ENCODE measurements at places on chromosomes 2 and 18.

DNA sequence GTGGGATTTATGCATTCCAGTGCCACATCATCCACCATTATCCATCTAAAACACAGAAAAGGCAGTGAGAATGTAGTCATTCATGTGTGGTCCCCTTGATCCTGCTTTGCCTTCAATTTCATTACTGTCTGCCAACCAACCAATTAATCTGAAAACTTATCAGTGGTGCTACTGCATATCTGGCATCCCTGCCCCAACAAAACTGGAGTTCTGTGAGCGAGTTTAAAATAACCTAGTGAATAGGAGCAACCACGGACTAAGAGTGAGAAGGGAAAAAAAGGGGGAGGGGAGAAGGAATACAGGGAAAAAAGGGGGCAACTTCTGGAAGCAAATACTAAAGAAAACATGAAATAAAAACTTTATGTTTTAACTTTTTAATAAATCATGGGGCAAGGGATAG, 42.2 kb downstream of the SLC8A1 start:
- H3K27me3 ChIP-seq, result no peaks in the 10 kb centered on the region
- peaks cover 5% of the 10 kb centered on the region for H3K4me1 ChIP-seq
- no peak for DNase-seq
- no peak overlapping the region for H3K27ac ChIP-seq
- no peaks in the 10 kb centered on the region for H3K36me3 ChIP-seq

DNA sequence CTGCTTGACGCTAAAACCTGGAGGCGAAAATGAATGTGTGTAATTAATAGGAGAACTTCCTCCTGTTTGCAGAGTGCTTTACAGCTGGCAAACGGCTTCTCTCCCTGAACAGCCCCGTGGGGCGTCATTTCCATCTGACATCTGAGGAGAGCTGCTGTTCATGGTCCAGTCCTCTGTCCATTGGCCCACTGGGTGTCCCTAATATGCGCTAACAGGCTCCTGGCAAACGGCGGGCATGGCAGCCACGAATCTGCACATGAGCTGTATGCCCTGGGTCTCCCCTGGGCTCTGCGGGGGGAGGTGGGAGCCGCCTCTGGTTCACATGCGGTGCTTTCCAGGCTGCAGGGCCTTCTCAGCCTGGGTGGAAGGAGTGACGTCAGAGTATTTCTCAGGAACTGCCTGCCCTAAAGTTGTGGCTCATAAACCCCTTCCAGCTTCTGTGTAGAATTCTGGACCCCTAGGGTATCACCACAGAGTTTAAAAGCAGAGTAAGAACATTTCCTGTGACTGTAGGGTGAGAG, 73.2 kb downstream of the LRRFIP1 start:
- peak overlapping the region; percentile 95 for H3K27ac ChIP-seq
- no peaks in the 10 kb centered on the region for H3K36me3 ChIP-seq

GRCh38 chr2:72332720-72333119, 185.1 kb upstream of the CYP26B1 start:
- no peak overlapping the region for H3K27ac ChIP-seq
- no peaks in the 10 kb centered on the region for H3K4me1 ChIP-seq
- H3K36me3 ChIP-seq, result no peaks in the 10 kb centered on the region
- no peak overlapping the region for H3K4me3 ChIP-seq
- no peaks in the 10 kb centered on the region for H3K27me3 ChIP-seq
- DNase-seq, result no peak

GRCh38 chr2:71631411-71631931, 178.1 kb downstream of the DYSF start:
- DNase-seq, result peak; percentile 48
- H3K4me3 ChIP-seq, result peak overlapping the region; percentile 41
- no peaks in the 10 kb centered on the region for H3K36me3 ChIP-seq
- H3K4me1 ChIP-seq, result peaks cover 8% of the 10 kb centered on the region
- no peak overlapping the region for H3K27ac ChIP-seq

- H3K4me3 ChIP-seq, result no peak overlapping the region
- H3K36me3 ChIP-seq, result no peaks in the 10 kb centered on the region
- DNase-seq, result no peak
- H3K4me1 ChIP-seq, result no peaks in the 10 kb centered on the region
These were observed 1.5 kb downstream of the DAPL1 start for GRCh38 chr2:158796652-158797051.
